Large intestine (tissue), 12 donors: ENCODE measurements at places on chromosomes 1 and 21. TPM values are rescaled to one million over a fixed set of nuclear protein-coding genes. Genes with fewer than 3 reads are reported as not detected.

Gene STPG1
- 5.7 TPM for polyA plus RNA-seq

Gene PCAT6
- 2.1 TPM for polyA plus RNA-seq

Gene OBSCN
- polyA plus RNA-seq = 58.9 TPM

Gene SIK1
- 6.3 TPM for polyA plus RNA-seq

GRCh38 chr1:20150326-20150705 lies 11.2 kb downstream of the PLA2G2F start:
- DNase-seq = no peak
- no peak overlapping the region for H3K4me3 ChIP-seq

DNA sequence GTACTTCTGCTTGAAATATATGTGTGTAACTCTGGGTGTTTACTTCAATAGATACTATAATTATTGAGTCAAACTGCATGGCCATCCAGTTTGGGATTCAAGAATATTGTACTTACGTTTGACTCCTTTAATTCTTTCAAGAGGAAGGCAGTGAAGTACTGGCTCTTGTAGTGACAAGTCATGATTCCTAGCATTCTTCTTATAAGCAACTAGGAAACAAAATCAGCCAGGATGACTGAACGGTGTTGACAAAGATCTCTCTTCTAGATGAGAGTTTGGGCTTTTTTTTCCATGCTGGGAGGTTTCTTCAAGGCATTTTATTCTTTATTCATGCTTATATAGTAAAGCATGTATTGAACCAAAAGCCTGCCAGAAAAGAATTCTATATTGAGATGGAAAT lies 58.3 kb downstream of the CLEC20A start:
- no peak overlapping the region for H3K4me3 ChIP-seq
- H3K4me1 ChIP-seq = no peaks in the 10 kb centered on the region
- no peaks in the 10 kb centered on the region for H3K27me3 ChIP-seq
- H3K27ac ChIP-seq = no peak overlapping the region

- DNase-seq = no peak
- no peaks in the 10 kb centered on the region for H3K27me3 ChIP-seq
- H3K4me1 ChIP-seq = peaks cover 13% of the 10 kb centered on the region
- H3K4me3 ChIP-seq = no peak overlapping the region
Observed at GRCh38 chr1:32184650-32185049, 5.2 kb downstream of the TXLNA start.

DNA sequence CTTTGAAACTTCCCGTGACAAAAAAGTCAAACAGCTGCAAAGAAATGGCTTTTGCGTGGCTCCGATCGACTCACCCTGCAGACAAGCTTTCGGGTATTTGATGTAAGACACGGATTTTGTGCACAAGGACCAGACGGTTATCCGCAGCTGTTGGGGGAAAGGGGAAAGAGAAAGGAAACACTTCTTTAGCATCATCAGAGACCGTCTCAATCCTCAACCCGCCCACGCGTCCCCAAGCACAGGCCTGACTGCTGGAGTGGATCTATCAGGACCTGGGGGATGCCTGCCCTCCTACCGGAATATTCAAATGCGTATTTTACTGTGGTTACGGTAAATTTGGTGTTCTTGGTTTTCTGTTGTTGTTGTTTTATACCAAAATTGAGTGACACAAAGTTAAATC lies 11.2 kb downstream of the WRAP73 start:
- peaks cover 51% of the 10 kb centered on the region for H3K36me3 ChIP-seq
- no peaks in the 10 kb centered on the region for H3K27me3 ChIP-seq
- H3K4me1 ChIP-seq = no peaks in the 10 kb centered on the region

- peak; percentile 66 for DNase-seq
- no peak overlapping the region for H3K4me3 ChIP-seq
- no peaks in the 10 kb centered on the region for H3K36me3 ChIP-seq
- H3K27me3 ChIP-seq = no peaks in the 10 kb centered on the region
- peaks cover 6% of the 10 kb centered on the region for H3K4me1 ChIP-seq
Observed at GRCh38 chr1:31111290-31111951, 45.9 kb upstream of the PUM1 start.

- H3K4me1 ChIP-seq = no peaks in the 10 kb centered on the region
- H3K27me3 ChIP-seq = no peaks in the 10 kb centered on the region
- no peak for DNase-seq
- H3K4me3 ChIP-seq = no peak overlapping the region
- no peak overlapping the region for H3K27ac ChIP-seq
Observed at GRCh38 chr1:43632135-43632670, 17.7 kb upstream of the KDM4A start.

- H3K4me3 ChIP-seq = no peak overlapping the region
- H3K36me3 ChIP-seq = no peaks in the 10 kb centered on the region
- peaks cover 15% of the 10 kb centered on the region for H3K27me3 ChIP-seq
- peaks cover 60% of the 10 kb centered on the region for H3K4me1 ChIP-seq
Observed at GRCh38 chr1:47725000-47725473, 272.1 kb downstream of the TRABD2B start.
